Skin of body (tissue), 3 donors: ENCODE measurements at places on chromosomes 12 and 14. TPM values are rescaled to one million over a fixed set of nuclear protein-coding genes. Genes with fewer than 3 reads are reported as not detected.

- no peak for DNase-seq
Observed at GRCh38 chr12:127038761-127039160, 1228.2 kb upstream of the TMEM132C start.

DNA sequence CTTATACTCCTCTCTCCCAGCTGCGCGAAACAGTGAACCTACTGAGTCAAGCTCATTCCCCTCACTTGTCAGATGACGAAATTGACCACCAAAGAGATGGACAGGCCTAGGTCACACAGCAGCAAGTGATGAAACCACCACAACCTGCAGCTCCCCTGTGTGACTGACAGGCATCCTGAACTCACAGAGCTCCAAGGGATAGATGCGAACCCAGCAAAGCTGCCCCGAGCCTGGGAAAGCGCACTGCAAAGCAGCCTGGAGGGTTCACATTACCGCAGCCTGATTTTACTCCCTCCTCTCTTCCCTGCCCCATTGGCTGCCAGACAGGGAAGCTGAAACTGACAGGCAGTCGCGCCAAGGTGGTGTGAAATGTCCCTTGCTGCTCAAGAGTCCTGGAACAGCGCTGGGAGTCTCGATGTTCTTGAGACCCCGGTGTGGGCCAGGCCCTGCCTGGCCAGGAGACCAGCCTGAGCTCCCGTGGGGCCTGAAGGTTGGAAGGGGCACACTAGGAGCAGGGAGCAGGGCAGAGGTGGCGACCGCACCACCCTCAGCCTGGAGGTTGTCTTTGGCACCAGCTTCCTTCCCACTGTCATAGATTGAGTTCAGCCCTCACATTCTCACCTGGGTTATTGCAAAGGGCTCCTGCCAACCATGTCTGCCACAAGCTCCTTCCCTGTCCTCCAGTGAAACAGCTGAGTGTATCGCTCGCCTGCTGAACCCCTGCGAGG lies 36.3 kb downstream of the SNRNP35 start:
- DNase-seq: no peak

GRCh38 chr12:21800011-21800410 lies 25.5 kb upstream of the KCNJ8 start:
- DNase-seq: no peak

DNA sequence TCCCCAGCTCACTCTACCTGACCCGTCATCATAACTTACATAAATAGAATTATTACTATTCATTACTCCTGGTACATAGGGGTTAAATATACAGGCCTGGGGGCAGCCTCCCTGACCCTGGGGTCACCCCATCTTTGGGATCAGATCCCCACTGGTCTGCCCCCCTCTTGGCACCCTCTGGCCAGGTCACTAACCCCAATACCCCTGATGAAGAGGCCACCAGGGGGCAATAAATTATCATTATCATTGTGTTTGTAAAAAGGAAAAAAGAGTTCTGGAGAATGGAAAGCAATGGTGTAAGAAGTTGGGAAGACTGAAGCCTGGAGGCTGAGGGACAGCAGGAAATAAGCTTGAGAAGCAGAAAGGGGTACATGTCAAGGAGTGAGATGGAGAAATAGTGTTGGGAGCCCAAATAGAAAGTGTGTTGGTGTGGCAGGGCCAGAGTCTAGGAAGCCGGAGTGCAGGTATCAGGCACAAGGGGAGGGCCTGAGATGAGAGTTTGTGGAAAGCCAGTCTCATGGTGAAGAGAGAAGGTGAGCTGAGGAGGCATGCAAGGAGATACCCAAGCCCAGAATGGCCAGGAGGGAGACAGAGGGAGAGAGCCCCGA lies 6.1 kb upstream of the AAAS start:
- DNase-seq: no peak

Gene GLIPR1L1
- not detected for total RNA-seq

- DNase-seq: no peak
Observed at GRCh38 chr12:120438495-120439198, 734 bp downstream of the COX6A1 start.

GRCh38 chr14:104677512-104678332 lies 11.7 kb upstream of the INF2 start:
- peak; percentile 86 for DNase-seq

GRCh38 chr14:68624541-68625220 lies 168.2 kb downstream of the ZFP36L1 start:
- no peak for DNase-seq

DNA sequence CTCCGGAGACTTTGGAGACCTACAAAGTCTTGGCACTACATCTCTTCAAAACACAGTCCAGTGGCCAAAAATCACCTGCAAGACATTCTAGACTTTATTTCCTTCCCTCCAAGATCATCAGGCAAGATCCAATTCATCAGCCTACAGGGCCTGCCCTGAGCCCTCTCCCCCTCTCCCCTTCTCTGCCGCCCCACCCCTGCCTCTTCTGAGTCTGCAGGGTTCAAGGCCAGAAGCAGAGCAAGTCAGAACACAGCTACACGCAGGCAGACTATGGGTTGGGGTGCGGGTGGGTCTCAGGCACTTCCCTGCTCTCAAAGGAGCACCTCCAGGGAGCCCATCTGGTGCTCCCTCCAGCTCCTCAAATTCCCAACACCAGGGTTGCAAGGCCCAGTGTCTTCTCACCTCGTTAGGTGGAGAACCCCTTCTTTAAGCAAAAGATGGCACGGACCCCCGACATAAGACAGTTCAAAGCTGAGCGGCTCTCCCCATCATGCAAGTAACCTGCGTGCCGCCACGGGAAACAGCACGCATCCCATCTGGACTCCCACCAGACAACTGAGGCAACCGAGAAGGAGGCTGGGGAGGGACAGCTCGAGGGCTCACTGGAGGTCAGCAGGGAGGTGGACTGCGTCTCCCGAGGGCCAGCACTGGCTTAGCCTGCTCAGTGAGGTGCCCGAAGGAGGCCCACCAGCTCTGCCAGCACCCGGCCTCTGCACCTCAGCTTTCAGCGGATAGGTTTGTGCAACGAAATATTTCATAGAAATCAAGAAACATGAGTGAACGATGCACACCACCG lies 5.6 kb upstream of the INF2 start:
- DNase-seq: no peak

Gene SLCO1C1
- 2.1 TPM for total RNA-seq

DNA sequence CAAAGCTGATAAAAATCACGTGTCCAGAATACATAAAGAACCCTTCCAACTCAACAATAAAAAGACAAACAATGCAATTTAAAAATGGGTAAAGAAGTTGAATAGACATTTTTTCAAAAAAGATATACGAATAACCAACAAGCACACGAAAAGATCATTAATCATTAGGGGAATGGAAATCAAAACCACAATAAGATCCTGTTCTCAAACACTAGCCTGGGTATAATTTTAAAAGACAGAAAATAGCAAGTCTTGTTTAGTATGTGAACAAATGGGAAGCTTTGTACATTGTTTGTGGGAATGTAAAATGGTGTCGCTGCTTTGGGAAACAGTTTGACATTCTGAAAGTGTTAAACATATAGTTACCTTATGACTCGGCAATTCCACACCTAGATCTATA lies 86.3 kb upstream of the LMNTD1 start:
- DNase-seq: no peak
